ENCODE measurements at places on chromosomes 7 and 10. TPM values are rescaled to one million over a fixed set of nuclear protein-coding genes. Genes with fewer than 3 reads are reported as not detected.

The PLEKHS1 gene
- total RNA-seq: not detected

The ANKRD61 gene
- 0.68 TPM for total RNA-seq

The C7orf33 gene
- not detected for total RNA-seq

The LIPF gene
- not detected for total RNA-seq

The MOGAT3 gene
- not detected for total RNA-seq

The STK31 gene
- total RNA-seq: not detected

The NPY gene
- total RNA-seq: not detected

The UPK3BL2 gene
- total RNA-seq: 19.5 TPM

DNA sequence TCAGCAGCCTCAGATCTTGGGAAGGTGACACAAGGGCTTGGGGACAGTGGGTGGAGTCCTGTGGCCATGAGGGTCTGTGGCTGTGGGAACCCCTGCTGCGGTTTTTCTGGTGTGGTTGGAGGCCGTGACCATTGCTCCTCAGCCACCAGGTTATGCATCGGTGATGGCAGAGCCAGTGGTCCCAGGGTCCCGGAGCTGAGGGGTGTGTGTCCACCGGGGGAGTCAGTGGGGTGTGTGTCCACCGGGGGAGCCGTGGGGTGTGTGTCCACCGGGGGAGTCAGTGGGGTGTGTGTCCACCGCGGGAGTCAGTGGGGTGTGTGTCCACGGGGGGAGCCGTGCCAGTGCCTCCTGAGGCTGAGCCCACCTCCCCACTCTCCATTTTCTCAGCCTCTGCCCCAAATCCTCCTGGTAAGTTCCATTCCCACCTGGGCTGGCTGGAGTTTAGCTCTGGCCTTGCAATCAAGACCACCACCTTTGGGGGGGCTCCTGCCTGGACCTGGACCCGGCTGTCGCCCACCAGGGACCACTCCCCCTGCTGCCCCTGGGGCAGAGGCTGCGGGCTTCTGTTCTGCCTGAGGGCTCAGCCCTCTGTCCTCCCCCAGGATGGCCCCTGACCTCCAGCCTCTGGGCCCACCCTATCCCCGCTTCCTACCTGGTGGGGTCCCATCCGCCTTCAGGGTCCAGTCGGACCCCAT lies 143.5 kb downstream of the ELFN1 start:
- no peak for DNase-seq

DNA sequence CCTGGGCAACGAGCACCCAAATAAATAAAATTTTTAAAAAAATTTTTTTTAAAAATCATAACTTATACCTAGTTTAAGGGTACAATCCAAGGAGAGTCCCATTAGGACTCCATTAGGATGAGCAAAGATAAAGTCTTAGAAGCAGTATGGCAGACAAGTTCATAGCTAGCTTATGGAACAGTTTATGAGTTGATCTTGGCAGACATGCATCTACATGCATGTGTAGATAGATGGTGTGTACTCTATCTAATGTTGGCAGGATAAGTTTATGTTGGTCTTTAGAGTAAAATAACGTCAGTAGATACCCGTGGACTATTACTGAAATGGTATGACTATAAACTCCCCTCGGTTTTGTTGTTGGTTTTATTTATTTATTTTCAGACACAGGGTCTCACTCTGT lies 40.2 kb downstream of the NSUN6 start:
- DNase-seq: no peak

DNA sequence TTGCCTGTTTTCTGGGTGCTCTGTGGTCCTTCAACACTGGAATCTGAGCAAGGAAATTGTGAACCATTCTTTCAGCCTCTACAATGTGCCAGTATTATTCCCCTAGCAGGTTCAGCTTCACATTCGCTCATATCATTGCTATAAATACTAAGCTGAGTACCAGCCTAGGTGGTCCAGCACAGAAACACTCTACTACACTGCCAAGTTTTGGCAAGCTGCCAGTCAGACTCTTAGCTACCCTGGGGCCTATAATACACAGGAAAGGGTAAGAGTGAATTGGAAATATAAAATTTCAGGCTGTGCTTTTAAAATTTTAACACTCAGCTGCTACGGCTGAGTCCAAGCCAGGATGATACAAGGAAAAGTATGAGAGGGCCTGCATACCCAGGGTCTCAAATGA lies 49.9 kb upstream of the PPP1R3A start:
- no peak for DNase-seq

DNA sequence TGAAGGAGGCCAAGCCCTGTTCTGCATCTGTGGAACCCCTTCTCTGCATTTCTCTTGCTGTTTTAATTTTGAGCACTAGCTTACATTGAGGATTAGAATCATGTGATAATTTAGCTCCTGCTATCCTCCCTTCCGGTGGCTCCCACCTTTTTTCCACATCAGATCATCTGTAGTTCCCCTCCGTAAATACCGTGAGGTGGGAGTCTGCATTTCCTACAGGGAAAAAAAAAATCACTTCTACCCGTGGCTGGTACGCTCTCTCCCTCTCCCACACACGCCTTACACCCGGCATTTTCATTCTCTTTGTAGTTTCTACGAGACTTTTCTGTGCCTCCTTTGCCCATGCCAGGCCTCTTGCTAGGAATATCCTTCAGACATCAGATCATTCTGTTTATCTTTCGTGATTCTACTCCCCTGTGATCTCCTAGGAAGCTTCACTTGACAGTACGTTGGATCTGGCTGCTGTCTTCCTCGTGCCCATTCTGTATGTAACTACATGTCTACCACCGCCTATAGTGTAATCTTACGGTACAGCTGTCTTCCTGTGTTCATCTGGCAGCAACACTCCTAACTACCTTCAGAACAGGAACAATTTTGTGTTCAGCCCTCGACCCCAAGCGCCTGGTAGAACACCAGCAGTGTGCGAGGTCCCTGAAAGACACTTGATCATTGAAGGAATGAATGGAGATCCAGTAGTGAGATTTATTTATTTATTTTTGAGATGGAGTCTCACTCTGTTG lies 41.7 kb upstream of the OCM start:
- DNase-seq: no peak

GRCh38 chr7:50731703-50732582 lies 50.8 kb downstream of the GRB10 start:
- DNase-seq: no peak

GRCh38 chr10:89475591-89475998 lies 59.8 kb downstream of the SLC16A12 start:
- DNase-seq: no peak

DNA sequence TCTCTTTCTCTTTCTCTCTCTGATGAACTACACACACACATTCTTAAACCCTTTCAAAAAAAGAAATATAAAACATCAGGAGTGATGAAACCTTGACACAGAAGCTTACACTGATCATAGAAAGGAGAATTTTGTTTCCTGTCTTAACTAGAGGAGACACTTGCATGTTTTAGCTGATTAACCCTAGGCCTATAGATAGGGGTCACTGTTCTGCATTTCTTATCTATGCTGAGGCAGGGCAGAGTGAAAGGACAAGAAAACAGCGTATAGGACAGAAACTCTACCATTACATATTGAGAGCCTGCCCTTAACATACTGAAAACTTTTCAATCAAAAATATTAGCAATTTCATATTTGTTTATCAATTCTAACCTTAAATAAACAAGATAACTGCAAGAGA lies 680.6 kb upstream of the MBL2 start:
- DNase-seq: no peak

- no peak for DNase-seq
These were observed 102.0 kb upstream of the SAMD8 start for GRCh38 chr10:75009426-75009825.

DNA sequence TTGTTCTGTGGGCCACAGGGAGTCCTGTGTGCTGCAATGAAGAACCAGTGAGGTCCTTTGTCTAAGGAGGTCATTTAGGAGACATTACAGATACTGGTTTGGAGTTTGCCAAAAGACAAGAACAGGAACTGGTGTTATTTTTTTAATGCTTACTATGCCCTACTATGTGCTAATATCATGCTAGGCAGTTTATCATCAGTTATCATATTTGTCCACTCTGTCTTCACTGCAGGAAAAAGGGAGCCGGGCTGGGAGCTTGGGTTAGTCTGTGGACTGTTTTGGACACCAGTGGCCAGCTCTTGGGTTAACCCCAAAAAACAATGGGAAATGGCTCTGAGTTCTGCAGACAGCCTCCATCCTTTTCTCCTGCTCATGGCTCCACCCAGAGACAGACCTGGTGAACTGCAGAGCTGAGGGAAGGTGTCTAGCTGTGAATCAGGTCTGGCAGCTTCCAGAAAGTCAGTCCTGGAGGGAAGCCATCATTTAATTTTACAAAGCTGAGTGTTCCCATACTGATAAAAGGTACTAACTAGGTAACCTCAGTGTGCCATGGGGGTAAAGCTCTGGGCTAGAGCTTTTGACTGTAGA lies 101.2 kb upstream of the ZNF746 start:
- peak; percentile 51 for DNase-seq

Measured in OCI-LY7 (cell line).